ENCODE measurements at places on chromosomes 2 and 18.

GRCh38 chr2:68577183-68577582, 66.2 kb upstream of the PROKR1 start:
- no peak for DNase-seq

GRCh38 chr2:50133766-50134165, 898.2 kb downstream of the NRXN1 start:
- no peak for DNase-seq

DNA sequence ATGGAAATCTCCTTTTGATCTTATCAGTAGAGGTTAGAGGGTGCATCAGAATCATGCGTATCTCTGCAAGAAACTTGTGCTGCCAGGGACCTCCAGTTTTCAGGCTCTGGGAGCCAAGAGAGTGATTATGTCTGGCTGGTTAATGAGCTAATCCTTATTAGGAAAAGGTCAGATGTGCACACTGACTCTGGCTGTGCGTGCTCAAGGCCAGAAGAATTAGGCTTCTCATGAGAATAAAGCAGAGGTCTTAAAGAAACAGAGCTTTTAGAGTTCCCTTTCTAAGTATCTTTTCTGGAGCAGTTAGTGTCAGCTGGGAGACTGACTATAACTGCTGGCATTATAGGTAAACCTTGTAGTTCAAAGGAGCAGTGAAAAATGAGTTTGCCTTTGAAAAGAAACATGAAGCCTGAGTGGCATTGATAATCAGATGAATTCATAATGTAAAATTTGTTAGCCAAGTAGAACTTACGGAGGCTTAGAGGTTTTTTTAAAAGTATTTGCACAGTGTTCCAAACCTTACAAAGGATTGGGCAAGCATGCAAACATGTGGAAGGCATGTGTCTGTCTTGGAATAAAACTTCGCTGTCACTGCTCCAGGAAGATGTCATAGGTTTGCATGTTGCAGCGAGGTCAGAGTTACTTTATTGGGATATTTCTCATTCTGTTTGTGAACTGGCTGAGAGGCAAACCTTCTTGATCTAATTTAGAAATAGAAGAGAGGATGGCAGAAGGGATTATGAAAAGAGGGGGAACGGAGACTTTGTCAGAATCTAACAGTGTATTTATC, 151.7 kb downstream of the ARHGAP28 start:
- no peak for DNase-seq

DNA sequence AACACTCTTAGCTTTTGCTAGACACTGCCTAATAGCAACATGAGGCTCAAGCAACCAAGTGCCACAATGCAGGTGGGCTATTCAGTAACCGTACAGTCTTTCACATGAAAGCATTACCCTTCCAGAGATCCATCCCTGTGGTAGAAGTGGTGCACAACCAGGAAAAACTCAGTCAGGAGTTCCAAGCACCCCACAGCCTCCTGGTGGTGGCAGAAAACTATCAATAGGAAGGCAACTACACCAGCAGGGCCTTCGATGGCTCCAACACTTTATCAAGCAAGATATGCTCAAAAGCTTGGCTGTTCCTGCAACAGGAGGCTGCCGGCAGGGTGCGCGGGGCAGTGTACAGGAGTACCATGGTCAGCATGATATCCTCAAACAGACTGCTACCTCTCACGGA, 176.1 kb upstream of the DLGAP1 start:
- DNase-seq = no peak

DNA sequence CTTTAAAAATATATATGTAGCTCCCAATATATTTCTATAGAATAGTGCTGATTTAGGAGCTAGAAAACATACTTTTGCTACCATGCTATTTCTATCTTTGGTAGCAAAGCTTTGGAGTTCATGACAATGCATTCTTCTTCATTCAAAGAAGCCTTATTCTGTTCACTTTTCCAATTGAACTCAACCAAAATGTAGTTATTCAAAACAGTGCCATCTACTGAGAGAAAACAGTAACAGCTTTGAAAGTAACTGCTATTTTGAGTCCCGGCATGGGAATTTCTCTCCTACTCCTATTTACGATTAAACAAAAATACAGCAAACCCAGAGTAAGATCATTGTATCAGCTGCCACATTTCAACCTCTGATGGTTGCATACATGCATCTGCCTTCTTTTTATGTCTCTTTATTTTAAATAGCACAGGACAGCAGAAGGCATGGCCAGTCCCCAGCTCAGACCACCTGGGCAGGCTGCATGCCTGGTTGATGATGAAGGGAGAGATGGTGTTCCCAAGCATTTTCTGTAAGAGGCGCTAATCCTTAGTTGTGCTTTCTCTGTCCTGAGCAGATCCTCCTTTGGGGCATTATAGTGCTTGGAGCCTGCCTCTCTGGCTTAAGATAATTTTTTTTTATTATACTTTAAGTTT, 69.7 kb upstream of the SULT1C3 start:
- peak; percentile 10 for DNase-seq

DNA sequence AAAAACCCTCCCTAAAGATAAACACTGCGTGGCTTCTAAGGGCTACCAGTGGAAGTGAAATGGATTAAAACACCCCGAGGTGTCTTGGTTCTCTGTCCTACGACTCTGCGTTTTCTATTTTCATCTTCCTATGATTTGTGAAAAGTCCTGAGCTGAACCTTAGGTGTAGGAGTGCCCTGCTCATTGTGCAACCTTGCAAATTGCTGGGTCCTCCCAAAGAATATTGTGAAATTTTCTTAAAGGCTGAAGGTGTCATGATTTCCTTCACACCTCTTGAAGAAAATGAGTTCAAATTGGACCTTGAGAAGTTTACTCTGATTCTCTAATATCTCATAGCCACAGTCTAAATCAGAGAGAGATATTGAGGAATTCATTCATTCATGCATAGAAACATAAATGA, 1.8 kb upstream of the SLC19A3 start:
- DNase-seq = no peak

- no peak for DNase-seq
Observed at GRCh38 chr2:55827855-55828254, 95.7 kb downstream of the EFEMP1 start.

DNA sequence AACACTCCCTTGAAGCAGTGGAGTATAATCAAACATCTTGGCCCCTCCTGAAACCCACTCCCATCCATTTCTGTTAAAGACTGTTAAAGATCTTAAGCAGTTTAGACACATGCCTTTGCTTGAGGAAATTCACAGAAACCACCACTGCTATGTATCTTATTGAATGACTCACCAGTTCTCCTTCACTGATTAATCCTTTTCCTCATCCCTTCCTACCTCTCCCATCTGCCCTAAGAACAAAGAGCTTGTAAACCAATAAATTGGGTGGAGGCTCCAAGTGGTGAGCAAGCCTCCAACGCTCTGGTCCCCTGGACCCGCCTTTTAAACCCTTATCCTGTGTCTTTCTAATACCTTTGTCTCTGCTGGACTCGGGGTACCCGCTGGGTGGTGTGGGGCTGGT, 746.1 kb downstream of the LRP1B start:
- no peak for DNase-seq

Measured in inflammatory macrophage treated with lipopolysaccharide for 1 hour (primary cell).